ENCODE measurements at places on chromosomes 5 and 9. TPM values are rescaled to one million over a fixed set of nuclear protein-coding genes. Genes with fewer than 3 reads are reported as not detected.

PCDHA7 gene
- not detected for total RNA-seq

ADCY2 gene
- total RNA-seq = not detected

FOXD4L6 gene
- not detected for total RNA-seq

CDX1 gene
- not detected for total RNA-seq

ZNF454 gene
- not detected for total RNA-seq

PCDH12 gene
- 1.5 TPM for total RNA-seq

SLC36A3 gene
- not detected for total RNA-seq

WNT8A gene
- total RNA-seq = not detected

CLTA gene
- 166 TPM for total RNA-seq

CDC20B gene
- total RNA-seq = not detected

LMX1B gene
- total RNA-seq = not detected

GFRA3 gene
- 0.18 TPM for total RNA-seq

OR13J1 gene
- total RNA-seq = not detected

TMEM141 gene
- total RNA-seq = 49.6 TPM

TAF1L gene
- 0.04 TPM for total RNA-seq

NKD2 gene
- total RNA-seq = 0.82 TPM

ZBTB43 gene
- 21.6 TPM for total RNA-seq

FOXD4 gene
- not detected for total RNA-seq

PCDHGA4 gene
- not detected for total RNA-seq

SMIM33 gene
- total RNA-seq = not detected

TRIO gene
- 7.4 TPM for total RNA-seq

GALNT10 gene
- total RNA-seq = 19.8 TPM

SHB gene
- total RNA-seq = 1.2 TPM

DMRTA1 gene
- not detected for total RNA-seq

SPAAR gene
- not detected for total RNA-seq

WDR41 gene
- 33.0 TPM for total RNA-seq

SLC6A19 gene
- not detected for total RNA-seq

CRB2 gene
- 0.06 TPM for total RNA-seq

GLDC gene
- 0.68 TPM for total RNA-seq

WDR38 gene
- not detected for total RNA-seq

PCDHA9 gene
- total RNA-seq = not detected

TXNDC8 gene
- not detected for total RNA-seq

MLANA gene
- not detected for total RNA-seq

PCDHGA6 gene
- total RNA-seq = 0.08 TPM

CAVIN4 gene
- 0.10 TPM for total RNA-seq

CDC14B gene
- total RNA-seq = 0.70 TPM

FOXD4L4 gene
- total RNA-seq = 0.10 TPM

FAXDC2 gene
- total RNA-seq = 0.08 TPM

TEX48 gene
- 0.80 TPM for total RNA-seq

SEMA6A gene
- total RNA-seq = not detected

SLC1A1 gene
- 0.10 TPM for total RNA-seq

RELL2 gene
- total RNA-seq = 27.3 TPM

OSTF1 gene
- total RNA-seq = 38.4 TPM

LVRN gene
- not detected for total RNA-seq

SVEP1 gene
- total RNA-seq = not detected

YTHDC2 gene
- 26.1 TPM for total RNA-seq

STK32A gene
- total RNA-seq = not detected

Data from activated naive CD8-positive, alpha-beta T cell treated with anti-CD3 and anti-CD28 coated beads for 36 hours (primary cell).